SW480 (cell line): ENCODE measurements at places on chromosomes 6 and 20.
A peak's percentile ranks its signal among the peaks of the same experiment; 100 is the strongest.

DNA sequence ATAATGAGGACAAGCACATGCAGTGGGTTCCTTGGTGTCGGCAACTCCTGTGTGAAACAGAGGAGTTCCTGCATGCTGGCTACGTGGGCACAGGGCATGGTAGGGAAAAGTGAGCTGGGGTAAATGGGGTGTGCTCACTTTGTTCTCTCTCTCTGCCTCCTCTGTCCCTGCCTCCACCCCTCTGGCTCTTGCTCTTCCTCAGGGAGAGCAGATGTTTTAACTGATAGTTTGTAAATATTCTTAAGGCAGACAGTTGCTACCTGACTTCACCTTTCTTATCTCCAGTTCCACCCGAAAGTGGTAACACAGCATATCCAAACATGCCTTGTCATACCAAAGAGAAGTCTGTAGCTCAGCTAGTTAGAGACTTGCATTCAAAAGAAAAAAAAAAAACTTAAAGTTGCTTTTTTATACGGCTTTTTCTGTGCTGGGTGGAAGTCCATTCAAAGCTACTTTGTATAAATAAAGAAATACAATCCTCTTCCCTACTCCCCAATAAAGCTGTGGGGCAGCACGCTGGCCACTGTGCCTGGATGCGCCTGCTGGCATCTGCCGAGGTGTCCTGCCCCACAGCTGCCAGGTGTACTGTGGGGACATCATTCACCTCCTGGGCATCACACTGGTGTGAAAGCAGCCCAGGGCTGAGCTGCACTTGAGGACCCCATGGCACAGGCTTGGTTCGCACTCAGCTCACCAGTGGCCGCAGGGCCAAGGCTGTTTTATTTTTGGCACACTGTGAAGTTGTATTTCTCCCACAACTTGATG, 93.6 kb downstream of the FOXC1 start:
- no peak for DNase-seq

DNA sequence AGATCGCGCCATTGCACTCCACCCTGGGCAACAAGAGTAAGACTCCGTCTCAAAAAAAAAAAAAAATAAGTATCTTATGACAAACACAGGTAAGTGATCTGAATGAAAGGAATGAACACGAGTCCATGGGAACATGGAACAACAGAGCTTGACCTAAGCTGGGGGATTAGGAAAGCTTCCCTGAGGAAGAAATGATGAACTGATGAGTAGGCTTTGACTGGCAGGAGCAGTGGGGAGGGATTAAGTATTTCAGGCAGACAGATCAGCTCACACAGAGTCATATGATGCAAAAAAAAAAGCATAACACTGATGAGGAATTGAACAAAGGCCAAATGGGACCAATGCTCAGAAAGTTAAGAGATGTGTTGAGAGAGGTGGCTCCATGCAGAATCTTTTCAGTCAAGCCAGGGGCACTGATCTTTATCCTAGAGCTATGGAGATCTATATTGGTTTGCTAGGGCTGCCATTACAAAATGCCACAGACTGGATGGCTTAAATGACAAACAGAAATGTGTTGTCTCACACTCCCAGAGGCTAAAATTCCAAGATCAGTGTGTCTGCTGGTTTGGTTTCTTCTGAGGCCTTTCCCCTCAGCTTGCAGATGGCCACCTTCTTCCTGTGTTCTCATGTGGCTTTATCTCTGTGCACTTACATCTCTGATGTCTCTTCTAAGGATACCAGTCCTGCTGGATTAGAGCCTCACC, 85.6 kb downstream of the ANKRD6 start:
- DNase-seq = no peak

DNA sequence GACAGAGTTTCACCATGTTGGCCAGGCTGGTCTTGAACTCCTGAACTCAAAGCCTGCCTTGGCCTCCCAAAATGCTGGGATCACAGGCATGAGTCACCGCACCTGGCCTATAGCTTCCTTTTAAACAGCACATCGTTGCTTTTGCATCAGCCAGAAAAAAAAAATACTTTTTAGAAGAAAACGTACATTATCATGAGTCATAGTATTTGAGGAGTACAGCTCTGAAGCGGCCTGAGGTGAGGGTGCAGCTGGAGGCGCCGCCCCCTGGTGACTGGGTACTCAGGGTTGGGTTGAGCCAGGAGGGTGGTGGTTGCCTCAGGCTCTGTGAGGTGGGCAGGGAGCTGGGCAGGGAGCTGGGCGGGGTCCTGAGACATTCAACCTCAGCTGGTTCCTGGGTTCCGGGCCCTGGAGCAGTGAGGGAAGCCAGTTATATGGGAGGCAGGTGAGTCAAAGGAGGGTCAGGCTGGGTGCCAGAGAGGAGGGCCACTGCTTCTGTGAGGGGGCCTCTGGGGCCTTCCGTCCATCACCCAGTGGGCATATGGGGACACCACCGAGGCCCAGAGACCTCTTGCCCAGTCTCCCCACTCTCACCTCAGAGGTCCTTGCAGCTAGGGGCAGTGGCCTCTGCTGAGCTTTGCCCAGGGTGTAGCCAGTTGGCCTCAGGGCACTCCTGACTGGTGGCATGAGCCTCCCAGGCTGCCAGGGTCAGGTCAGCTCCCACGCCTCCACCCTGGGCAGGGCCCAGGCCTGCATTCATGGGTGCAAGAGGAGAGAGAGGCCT, 11.7 kb upstream of the ID1 start:
- peak; percentile 99 for DNase-seq

GRCh38 chr6:25253351-25253750, 25.8 kb upstream of the CARMIL1 start:
- DNase-seq = no peak
